ENCODE measurements at places on chromosomes 3 and 15.

GRCh38 chr15:91345736-91346135 lies 245.7 kb downstream of the SV2B start:
- DNase-seq, result no peak

- DNase-seq, result no peak
Measured at GRCh38 chr3:6396631-6397030, 464.3 kb upstream of the GRM7 start.

- no peak for DNase-seq
Measured at GRCh38 chr15:70080347-70080746, 17.4 kb downstream of the TLE3 start.

DNA sequence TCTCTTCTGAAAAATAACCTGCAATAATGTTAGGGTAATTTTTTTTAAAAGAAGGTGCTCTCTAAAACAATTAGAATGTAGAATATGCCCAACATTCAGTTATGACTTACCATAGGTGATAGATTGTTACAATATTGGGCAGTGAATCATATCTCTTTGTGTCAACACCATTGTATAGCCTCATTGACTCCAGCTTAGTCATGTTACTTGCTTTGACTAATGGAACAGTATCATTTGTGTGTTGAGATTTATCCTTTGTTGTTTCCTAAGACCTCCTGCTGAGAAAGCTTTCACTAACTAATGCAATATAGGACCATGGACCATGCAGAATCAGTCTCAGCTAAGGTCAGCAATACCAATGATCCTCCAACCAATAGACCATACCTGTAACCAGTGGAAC lies 1106.4 kb downstream of the SI start:
- no peak for DNase-seq

- no peak for DNase-seq
Measured at GRCh38 chr15:36877796-36878683, 222.3 kb downstream of the MEIS2 start.

DNA sequence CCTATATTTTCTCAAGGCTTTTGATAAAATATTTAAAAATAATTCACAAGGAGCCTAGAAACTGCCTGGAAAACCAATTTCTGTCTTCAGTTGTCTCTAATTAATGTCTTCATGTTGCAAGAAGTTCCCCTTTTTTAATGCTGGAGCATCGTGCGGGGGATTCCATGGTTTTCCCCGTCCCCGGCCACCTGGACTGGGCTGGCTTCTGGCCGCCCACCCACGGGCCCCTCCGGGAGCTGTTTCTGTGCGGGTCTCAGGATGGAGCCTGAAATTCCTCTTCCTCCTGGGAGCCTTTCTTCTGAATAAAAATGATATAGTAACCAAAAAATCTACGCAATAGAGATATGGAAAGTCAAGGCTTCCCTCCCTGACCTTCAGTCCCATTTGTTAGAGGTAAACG lies 8.1 kb upstream of the LRRK1 start:
- no peak for DNase-seq

DNA sequence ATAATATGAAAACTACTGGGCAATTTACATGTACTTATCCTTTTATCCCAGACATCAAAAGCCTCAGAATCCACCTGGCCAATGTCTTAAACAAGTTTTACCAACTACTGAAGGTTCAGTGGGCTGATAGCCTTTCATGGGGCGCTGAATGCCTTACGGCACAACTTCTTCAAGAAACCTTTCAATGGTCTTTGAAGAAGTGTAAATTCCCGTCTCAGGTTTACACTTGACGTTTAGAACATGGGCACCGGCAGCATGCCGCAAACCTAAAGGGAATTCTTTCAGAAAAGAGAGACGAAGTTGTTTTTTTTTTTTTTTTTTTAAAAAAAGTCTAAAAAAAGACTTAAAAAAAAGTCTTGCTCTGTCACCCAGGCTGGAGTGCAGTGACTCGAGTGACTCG lies 39.7 kb downstream of the ETV5 start:
- DNase-seq, result no peak

DNA sequence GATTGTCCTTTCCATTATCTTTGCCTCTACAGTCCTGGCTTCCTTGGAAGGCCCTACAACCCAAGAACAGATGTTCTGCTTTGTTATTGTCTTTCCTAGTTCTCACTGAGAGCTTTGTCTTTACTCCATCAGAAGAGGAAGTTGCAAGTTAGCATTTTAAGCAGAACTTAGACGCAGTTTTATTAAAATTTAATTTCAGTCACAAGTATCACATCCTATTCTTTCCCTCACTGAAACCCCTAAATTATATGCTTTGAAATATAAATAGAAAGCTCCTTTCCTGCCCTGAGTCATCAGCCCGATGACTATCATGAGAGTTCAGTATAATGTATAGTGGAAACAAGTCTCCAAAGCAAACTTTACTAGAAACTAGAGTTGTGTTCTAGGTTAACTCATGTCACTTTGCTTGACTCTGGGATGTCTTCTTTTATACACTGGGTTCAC lies 291.2 kb upstream of the RBMS3 start:
- no peak for DNase-seq

DNA sequence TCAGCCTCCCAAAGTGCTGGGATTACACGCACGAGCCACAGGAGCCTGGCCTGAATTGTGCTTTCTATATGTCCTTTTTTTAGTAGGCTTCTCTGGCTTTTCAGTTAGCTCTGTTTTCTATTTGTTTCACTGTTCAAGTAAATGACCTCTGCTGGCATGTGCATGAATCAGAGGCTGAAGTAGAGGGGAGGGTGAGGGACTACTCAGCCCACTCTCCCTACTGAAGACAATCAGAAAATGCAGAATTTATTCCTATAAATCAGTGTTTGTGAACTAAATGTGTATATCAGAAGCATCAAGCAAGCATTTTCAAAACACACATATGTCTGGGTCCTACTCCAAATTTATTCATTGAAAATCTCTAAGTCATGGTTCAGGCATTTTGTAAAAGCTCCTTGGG lies 45.0 kb downstream of the ZMAT3 start:
- no peak for DNase-seq

- no peak for DNase-seq
Measured at GRCh38 chr3:189833996-189834395, 202.8 kb downstream of the TP63 start.

- DNase-seq, result no peak
Measured at GRCh38 chr3:181730934-181731333, 19.2 kb downstream of the SOX2 start.

- no peak for DNase-seq
Measured at GRCh38 chr15:89912145-89912673, 543 bp downstream of the ARPIN start.

DNA sequence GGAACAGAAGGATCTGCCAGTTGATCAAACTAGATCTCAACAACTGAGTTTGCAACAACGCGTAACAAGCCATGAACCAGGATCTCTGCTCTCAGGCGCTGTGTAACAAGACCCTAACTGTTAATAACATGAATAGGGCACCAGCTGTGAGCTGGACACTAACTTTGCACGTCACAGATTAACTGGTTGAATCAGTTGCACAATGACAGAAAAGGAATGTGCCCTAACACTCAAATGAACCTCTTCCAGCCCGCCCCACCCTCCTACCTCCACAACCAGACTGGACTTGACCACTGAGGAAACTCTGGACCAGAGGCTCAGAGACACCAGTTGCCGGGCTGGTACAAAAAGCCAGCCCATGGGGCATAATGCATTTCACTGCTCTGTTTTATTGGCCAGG lies 34.3 kb downstream of the MCF2L2 start:
- no peak for DNase-seq

GRCh38 chr3:70916375-70917055 lies 604.1 kb upstream of the MDFIC2 start:
- DNase-seq, result no peak

DNA sequence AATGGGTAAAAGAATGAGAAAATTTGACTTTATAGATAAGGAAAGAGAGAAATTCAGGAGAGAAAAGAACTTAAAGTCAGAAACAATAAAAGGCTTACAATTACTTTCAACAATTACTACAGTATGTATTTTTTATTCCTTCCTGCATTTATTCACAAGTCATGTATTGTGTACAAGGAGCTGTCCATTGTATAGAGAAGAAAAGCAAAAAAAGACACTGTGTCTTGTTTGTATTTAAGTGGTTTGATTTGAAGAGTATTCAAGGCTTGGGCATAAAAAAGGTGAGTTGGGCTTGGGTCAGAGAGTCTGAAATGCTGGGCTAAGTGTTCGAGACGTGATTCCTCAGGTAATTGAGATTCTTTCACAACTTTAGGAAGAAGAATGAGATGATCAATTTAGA lies 394.2 kb upstream of the ROBO2 start:
- DNase-seq, result no peak

- DNase-seq, result no peak
Measured at GRCh38 chr15:75008629-75009326, 13.4 kb downstream of the SCAMP5 start.

- no peak for DNase-seq
Measured at GRCh38 chr3:160779040-160779439, 23.0 kb downstream of the PPM1L start.

DNA sequence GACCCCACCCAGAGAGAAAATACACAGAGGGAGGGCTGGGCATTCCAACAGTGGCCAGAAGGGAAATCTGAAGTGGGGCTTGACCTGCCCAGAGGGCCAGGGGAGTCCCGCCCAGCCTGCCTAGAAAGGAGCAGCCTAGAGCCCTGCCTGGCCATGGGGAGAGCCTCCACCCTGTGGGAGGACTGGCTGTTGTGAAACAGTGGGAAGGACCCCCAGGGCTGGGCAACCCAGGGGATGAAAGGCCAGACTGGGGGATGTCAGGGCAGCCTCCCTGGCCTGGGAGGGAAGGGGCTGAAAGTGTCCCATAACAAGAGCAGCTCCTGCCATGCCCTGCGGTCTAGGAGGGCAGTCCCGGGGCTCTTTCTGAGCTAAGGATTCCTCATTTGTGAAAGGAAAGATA lies 69.0 kb downstream of the SLC12A8 start:
- no peak for DNase-seq

- no peak for DNase-seq
Measured at GRCh38 chr15:63945007-63945788, 101.1 kb downstream of the DAPK2 start.

DNA sequence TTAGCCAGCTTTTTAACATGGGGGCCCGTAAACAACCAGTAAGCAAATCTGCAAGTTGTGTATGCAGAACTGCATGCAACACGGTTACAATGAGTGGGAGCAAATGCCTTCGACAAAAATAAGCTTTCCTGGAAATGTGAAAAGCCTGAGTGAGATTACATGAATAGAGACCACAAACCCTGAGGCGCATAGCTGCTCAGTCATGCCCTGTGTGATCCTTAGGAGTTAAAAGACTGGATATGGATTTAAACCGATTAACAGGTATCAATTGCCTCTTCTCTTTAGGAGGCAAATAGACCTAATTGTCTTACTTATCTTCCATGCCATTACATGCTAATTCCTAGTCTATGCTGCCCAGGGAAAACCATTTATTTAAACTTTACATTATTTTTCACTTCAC lies 810.3 kb downstream of the ROBO1 start:
- DNase-seq, result no peak

- DNase-seq, result no peak
Measured at GRCh38 chr15:54707805-54708752, 488.7 kb downstream of the RSL24D1 start.

DNA sequence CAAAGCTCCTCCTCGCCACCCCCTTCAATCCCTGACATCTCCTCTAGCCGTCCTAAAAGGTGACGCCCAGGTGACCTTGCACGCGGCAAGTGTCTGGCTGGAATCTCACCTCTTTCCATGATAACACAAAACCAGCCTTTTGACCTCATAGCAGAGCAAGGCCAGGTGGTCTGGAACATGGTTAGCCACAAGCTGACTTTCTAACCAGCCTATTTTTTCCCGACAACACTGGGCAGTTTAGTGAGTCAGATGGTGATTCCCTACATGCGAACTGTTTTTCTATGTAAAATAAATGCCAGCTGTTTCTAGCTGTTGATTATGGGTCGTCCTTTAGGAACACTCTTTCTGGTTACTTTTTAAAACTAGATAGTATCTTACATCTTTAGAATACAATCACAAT lies 243.0 kb downstream of the CD47 start:
- no peak for DNase-seq

DNA sequence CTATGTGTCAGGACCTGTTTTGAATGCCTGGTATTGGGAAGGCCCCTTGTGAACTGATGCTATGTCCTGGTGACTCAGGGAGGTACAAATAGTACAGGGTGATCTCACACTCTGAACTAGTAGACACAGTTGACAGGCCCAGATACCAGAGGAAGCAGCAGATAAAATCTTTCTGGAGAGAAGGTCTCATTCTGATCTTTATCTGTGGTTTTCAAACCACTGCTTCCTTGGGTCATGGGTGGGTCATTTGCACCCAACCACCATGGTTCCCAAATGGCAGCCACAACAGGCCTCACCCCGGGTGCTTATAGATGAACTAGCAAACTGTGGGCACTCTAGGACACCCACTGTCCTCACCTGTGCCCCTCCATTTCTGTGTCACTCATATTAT lies 43.4 kb downstream of the PXYLP1 start:
- DNase-seq, result no peak

DNA sequence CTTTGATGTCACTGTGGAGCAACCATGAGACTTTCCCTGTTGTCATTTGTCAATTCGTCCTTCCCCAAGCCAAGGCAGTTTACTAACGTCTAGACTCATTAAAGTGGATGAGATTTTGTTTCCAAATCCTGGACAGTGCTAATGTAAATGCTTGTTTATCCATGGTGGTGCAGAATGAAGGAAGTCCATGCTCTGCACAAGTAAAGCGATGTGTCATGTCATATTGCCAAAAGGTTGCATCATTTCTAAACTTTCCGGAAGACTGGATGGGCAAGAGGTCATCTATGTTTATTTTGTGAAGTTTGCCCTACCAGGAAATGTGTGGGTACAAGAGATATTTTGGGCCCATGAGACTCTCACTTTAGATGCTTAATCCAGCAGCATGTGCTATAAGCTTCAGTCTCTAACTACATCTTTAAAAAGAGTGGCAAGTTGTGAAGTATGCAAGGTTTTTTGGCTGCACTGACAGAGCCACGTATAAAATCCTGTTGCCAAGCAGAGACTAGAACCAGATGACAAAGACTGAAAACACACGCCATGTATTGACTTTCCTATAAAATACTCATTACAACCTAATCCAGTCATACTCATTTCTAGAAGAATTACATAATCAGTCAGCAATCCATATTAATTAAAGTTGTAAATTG lies 72.1 kb upstream of the FNDC3B start:
- no peak for DNase-seq

DNA sequence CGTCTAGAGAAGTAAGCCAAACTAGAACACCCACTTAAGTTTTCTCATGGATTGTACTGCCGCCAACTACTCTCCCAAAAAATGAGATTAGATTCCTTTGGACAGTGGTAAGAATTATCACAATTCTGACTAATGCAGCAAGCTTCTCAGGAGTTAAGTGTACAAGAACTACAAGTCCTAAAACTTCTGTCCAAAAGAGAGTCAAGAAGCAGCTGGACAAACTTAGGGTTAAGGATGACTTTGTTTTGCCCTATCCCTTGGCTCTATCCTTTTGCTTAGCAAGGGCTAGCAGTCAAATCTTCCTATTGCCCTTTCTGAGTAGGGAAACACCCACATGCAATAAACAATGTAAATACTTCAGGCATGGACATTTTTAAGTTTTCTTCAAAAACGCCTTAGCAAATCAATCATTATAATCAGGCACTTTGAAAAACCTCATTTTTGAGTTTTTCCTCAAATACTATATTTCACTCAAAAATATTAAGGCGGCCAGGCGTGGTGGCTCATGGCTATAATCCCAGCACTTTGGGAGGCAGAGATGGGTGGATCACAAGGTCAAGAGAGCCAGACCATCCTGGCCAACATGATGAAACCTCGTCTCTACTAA lies 19.5 kb downstream of the RAF1 start:
- DNase-seq, result peak; percentile 65

- DNase-seq, result no peak
Measured at GRCh38 chr3:7813365-7813764, 688.3 kb upstream of the LMCD1 start.

Measured in HS-27A (cell line).